ENCODE measurements at places on chromosomes 4 and X. TPM values are rescaled to one million over a fixed set of nuclear protein-coding genes. Genes with fewer than 3 reads are reported as not detected.

The TMEM128 gene
- 16.3 TPM for total RNA-seq

The SLC9B1 gene
- 0.40 TPM for total RNA-seq

The SLC9B2 gene
- 15.0 TPM for total RNA-seq

The SGMS2 gene
- 31.8 TPM for total RNA-seq

The ARHGEF38 gene
- not detected for total RNA-seq

The CENPVL3 gene
- not detected for total RNA-seq

The PRDM5 gene
- total RNA-seq: 3.1 TPM

The OCIAD2 gene
- 87.3 TPM for total RNA-seq

The CSAG3 gene
- total RNA-seq: not detected

The KLHL34 gene
- not detected for total RNA-seq

The PPEF2 gene
- under 0.01 TPM for total RNA-seq

The GABRG1 gene
- not detected for total RNA-seq

The EFHC2 gene
- total RNA-seq: not detected

The CDX4 gene
- total RNA-seq: not detected

The RAB28 gene
- total RNA-seq: 11.9 TPM

The VGLL1 gene
- not detected for total RNA-seq

The F8A3 gene
- total RNA-seq: 0.44 TPM

The SLC10A3 gene
- 8.5 TPM for total RNA-seq

The PPA2 gene
- total RNA-seq: 34.9 TPM

The MXRA5 gene
- total RNA-seq: under 0.01 TPM

The MAGED4 gene
- 38.9 TPM for total RNA-seq
